ENCODE measurements at places on chromosomes 6 and 20.
A peak's percentile ranks its signal among the peaks of the same experiment; 100 is the strongest.

DNA sequence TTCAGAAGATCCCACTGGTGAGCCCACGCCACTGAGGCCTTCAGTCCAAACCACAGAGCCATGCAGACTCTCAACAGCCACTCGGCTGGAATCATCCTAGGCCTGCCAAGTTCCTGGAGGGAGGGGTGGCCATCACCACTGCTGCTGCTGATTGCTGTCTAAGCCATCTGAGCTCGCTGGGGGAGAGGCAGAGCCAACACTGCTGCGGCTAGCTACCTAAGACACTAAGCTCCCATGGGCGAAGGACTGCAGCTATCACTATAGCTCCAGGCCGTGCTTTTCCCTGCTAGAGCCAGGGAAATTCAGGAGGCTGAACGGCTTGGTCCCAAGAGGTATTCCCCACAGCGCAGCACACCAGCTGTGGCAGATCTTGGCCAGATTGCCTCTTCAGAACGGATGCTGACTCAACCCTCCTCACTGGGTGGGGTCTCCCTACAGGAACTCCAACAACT, 73.6 kb downstream of the TBC1D32 start:
- DNase-seq = no peak

- DNase-seq = no peak
Measured at GRCh38 chr6:169083508-169083874, 170.2 kb downstream of the THBS2 start.

DNA sequence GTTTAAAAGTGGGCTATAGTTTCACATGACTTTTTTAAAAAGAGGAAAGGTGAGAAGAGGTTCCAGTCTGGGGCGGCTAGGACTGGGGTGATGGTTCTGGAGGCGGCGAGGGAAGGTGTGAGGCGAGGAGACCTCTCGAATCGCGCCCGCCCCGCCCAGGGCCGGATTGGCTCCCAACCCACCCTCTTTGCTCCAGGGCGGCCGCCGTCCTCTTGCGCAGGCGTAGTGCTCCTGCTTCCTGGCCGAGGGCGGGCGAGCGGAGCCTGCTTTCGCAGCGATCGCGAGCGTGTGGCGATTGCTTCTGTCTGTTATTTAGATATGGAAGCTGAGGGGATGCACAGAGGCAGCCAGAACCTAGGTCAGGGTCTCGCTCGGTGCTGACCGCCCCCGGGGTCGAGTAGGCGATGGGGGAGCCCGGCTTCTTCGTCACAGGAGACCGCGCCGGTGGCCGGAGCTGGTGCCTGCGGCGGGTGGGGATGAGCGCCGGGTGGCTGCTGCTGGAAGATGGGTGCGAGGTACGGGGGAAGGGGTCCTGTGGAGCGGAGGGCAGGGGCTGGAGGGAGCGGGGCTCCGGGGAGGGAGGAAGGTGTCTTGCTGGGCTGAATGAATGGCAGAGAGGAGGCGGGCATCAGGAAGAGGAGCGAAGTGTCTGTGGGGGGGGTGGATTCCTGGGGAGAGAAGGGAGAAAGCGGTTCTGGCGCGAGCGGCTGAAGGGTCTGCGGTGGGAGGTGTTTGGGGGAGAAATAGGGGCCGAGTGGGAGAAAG, at the start of gene RNF8:
Gene RNF8, plus strand, starts transcription at position 223 of the 765 bp plus-strand sequence. Its CDS starts 182 bp downstream, at position 405.
- DNase-seq = peak; percentile 76

GRCh38 chr6:1611322-1611571, 1.5 kb downstream of the FOXC1 start:
- DNase-seq = no peak

DNA sequence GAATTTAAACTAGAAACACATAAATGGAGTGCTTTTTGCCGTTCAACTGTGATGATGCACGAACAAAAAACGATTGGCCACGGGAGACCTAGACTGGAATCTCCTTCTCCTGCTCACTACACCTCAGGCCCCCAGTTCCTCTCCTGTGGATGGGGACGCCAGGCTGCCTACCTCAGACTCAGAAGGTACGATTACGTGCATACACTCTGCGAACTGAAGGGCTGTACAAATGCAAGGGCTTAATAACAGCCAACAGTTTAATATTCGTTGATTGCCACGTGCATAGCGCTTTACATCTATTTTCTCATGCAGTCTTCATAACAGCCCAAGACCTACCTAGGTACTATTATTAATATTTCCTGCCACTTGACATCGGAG, 495 bp upstream of the ARMC2 start:
- no peak for DNase-seq

GRCh38 chr6:1997702-1998101, 247.7 kb downstream of the GMDS start:
- DNase-seq = no peak

DNA sequence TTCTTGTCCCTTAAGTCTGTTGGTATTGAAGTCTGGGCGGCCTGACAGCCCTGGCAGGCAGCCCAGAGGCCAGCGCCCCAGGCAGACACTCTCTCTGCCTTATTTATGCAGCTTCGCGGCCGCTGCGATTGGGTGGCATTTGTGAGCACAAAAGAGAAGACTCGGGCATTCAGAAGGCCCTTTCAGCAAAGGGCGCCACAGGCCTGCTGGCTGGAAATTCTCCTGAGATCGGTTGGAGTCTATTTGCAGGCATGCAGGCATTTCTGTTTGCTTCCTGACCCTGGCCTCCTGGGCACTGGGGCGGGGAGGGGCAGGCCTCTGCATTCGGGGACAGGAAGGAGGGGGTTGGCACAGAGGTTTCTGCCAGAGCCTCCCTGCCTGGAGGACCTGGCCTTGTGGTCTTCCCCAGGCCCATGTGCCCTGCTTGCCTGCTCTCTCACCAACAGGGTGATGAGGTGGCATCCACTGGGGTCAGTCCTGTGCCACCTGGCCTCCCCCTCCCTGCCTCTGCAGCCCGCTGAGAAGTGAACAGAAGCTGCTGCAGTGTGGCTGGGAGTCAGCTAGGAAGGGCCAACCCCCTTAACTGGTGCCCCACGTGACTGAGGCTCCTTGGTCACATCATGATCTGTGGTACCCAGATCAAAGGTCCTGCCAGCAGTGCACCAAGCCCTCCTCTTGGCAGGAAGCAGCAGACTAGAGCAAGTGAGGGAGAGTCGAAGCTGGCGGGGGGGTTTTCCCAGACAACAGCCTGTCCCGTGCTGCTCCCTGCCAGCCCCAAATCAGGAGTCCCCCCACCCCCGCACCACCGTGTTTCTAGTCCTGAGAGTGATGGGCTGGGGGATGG, 16.6 kb upstream of the CCDC167 start:
- DNase-seq = peak; percentile 67

DNA sequence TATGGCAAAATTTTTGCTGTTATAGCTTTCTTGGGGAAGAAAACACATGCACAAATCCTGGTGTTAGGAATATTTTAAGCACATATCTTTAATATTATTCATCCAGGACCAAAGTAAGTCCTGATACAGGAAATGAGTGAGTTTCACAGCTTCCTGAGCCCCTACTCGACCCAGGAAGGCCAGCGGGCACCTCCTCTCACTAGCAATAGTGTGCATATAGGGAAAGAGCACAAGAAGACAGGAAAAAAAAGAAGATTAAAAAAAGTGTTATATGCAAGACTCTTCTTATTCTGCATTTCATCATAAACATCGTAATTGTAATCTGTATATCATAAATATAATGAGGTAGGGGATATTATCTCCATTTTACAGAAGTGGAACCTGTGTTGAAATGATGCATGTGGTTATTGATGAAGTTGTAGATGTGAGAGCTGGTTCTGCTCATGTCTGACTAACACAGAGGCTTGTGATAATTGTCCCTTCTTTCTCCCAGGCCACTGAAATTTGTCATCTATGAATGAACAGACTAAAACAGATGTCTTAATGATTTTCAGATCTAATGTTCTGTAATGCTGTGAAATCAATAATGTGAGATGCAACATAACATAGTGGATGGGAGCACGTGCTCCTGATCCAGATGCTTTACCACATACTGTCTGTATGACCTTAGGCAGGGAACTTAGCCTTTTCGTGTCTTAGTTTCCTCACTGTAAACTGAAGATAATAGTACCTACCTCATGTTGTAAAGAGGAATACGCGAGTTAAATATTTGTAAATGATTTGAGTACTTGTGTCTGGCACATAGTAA, 101.2 kb downstream of the MYO6 start:
- no peak for DNase-seq

DNA sequence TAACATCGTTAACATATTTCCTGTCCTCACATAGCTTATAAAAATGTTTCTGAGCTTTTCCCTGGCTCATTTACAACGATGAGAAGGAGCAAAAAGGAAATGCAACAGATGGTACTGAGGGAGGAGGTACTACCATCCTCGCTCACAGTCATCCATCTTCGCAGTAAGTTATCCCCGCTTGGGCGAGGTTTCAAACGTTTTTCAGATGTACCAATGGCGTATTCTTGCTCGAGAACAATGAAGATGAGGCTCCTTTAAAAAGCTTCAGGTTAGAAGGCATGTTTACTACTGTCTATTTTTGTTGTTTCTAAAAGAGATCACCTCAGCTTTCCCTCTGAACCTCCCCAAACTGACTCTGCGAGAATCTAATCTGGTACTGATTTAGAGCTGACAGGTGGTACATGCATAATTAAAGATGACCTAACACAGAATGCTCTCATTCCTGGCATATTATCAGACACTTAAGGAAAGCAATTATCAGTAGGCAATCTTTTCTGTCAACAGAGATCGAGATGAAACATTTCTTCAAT, 178.7 kb downstream of the GJA10 start:
- no peak for DNase-seq

DNA sequence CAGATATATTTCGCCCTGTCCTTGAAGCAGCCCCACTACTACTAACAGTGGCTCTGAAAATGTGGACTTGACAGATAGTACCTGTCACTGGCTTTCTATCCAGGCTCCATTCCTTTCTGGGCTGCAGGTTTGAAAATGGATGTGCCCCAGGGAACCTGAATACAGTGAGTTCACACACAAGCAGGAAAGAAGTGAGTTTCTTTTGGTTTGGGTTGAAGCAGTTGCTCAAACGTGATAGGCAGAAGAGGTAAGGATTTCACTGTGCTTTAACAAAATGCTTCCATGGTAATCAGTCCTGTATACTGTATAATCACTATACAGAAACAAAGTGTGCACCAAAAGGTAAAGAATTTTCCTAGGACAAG, 382.9 kb downstream of the PRKN start:
- no peak for DNase-seq

DNA sequence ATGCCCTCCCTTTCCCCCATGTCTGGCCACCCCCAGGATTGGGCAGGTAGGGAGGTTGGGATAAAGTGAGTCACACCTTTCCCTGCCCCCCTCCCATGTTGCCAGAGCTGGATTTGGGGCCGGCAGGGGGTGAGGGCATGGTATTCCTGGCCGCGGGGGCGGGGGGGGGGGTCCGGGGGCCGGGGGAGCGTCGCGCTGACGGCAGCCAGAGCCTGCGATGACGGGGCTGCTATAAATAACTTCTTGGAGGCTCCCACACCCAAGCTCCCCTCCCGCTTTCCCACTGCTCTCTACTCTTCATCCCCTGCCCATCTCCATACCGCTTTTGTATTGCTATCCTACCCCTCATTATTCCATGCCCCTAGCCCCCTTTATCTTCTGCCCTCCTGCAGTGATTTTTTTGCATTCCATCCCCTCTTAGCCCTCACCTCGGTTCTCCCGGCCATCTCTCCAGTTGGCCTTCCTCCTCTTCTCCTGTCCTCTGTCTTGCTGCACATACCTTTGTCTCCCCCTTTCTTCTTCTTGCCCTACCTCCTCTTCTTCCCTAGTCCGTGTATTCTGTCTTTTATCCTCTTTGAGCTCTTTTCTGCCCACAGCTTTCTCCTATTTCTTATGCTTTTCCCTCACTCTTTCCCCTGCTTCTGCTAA, 13.8 kb downstream of the SYNGAP1 start:
- no peak for DNase-seq

- DNase-seq = no peak
Measured at GRCh38 chr6:170043150-170043819, 247.6 kb downstream of the DLL1 start.

DNA sequence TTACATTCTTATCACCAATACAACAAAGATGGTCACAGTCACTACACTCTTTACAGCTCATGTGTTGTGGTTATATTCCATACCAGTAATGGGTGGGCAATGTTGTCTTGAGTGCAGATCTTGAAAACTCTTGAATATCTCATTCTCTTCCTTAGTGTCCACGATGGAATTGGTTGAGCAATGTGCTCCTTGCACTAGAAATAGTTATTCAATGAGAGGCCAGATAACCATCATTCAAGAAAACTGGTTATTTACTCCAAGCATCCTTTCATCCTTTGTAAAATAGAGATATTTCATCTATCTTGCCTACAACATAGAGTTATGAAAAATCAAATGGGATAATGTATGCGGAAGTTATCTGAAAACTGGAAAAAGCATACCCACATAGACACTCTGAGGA, 215.9 kb downstream of the ARHGAP18 start:
- no peak for DNase-seq

DNA sequence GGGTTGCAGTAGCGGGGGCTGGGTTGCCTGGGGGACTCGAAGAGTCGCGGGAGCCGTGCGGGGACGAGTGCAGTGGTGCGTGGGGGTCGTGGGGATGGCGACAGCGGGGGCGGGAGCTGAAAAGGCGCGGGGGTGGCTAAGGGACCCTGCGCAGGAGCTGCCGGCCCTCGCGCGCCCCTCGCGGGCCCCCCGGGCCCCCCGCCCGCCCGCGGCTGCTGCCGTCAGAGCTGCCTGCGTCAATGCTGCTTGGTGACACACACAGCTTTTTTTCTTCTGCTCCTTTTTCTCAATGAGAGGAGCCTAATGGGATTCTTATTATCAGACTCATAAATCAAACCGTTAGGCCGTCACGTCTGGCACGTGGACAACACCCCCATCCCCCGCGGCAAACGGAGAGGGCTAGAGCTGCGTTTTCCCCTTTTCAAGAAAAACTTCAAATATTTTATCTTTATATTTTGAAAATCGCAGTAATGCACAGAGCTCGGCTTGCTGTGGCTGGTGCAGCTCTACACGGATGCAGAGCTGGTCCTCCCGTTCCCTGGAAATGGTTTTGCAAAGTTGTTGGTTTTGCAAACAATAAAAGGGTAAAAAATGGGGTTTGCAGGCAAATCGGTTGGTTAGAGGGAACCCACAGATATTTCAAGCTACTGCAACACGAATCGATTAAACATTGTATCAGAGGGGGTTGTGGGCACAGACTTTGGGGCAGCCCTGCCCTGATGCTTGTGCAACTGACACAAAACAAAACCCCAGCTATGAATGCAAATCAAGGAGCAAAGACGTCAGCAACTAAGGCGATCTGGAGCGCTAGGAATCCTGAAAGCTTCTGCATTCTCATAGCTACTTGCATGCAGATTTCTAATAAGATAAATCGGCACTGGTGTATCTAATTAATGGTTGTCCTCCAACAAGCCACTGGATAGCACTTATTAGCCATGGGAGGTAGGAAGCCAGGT, 161.4 kb downstream of the TBXT start:
- DNase-seq = no peak

- DNase-seq = no peak
Measured at GRCh38 chr20:56316483-56316882, 42.3 kb upstream of the FAM210B start.

GRCh38 chr20:36091561-36092397, 62.8 kb upstream of the EPB41L1 start:
- DNase-seq = no peak

- DNase-seq = no peak
Measured at GRCh38 chr20:43065299-43065698, 124.4 kb downstream of the PTPRT start.

- no peak for DNase-seq
Measured at GRCh38 chr6:167285077-167285770, 5.9 kb upstream of the UNC93A start.
